ENCODE measurements at places on chromosomes 7 and 10. TPM values are rescaled to one million over a fixed set of nuclear protein-coding genes. Genes with fewer than 3 reads are reported as not detected.

GRCh38 chr7:129434675-129435318, 565 bp downstream of the STRIP2 start:
- DNase-seq: no peak

DNA sequence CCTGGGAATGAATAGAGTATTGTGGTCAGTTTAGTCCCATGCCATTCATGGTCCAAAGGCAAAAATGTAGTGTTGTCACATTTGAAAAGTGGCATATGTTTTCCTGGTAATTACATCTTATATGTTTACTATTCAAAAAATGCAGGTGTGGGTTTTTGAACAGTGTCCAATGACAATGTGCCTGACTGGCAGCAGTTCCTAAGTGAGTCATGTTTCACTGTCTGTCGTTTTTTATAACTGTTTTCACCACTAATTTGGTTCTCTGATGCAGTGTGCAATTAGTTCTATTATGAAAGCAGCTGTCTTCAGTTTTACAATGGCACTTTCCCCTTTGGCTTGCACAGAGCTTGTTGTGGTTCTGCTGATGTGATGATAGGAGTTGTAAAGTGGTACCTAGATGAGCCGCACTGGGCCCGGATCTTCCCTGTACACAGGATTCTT, 162.3 kb downstream of the SEM1 start:
- DNase-seq: no peak

DNA sequence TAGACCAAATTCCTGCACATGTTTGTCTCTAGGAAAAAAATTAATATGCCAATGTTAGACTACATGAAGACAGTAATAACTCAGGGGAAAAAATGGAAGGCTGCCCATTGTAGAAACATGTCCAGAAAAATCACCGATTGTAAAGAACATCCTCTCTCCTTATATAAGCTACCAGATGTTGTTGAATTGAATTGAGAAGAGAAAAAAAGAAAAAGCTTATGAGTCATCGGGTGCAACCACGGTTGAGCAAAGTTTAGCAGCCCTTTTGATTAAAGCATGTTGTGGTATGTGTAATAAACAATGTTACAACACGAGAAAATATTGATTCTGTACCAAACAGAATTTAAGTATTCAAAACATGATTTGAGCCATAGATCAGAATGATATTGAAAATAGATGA, 102.3 kb upstream of the ARHGAP21 start:
- DNase-seq: no peak

DNA sequence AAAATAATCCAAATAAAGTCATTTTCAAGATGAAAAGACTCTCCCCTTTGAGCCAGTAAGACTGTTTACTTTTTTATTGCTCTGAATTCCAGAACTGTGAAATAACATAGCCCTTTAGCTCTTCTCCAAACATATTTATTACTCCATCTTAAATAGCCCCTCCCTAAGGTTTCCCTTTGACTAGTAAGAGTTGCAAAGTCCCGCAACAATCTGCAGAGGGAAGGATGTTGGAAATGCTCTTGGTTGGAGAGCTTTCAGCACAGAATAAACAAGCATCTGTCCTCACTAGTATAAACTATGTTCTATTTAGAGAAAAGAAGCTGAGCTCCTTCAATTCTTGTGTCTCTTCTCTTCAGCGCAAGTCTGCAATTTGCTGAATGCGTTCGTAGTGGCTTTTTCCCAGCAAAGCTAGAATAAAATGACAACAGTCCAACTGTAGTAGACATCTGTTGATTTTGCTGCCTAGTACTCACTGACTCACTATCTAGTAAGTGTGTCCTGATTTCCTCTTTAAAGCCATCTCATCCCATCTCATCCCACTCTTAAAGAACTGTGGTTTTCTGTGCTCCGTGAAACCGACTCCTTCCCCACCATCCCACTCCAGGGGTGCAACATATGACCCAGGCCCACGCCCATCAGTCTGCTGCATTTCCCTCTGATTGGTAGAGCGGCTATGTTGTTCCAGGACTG, 104.0 kb downstream of the FAM107B start:
- DNase-seq: no peak

GRCh38 chr10:70600512-70601395, 1.8 kb downstream of the PRF1 start:
- DNase-seq: no peak

DNA sequence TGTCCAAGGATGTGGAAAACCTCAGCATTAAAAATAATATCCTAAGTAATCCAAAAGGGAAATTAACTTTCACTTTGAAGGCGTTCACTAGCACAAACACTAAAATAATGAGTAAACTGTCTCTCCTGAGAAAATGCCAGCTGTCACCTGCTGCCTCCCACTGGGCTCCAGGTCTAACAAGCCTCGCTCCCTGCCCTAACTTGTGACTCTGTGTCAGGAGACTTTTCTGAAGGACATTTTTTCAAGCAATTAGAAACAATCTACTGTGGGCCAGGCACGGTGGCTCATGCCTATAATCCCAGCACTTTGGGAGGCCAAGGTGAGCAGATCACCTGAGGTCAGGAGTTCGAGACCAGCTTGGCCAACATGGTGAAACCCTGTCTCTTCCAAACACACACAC, 72.8 kb upstream of the GLCCI1 start:
- no peak for DNase-seq

GRCh38 chr7:29976266-29976665, 13.3 kb downstream of the SCRN1 start:
- DNase-seq: no peak

GRCh38 chr10:2978111-2978510, 89.2 kb upstream of the PFKP start:
- DNase-seq: no peak

DNA sequence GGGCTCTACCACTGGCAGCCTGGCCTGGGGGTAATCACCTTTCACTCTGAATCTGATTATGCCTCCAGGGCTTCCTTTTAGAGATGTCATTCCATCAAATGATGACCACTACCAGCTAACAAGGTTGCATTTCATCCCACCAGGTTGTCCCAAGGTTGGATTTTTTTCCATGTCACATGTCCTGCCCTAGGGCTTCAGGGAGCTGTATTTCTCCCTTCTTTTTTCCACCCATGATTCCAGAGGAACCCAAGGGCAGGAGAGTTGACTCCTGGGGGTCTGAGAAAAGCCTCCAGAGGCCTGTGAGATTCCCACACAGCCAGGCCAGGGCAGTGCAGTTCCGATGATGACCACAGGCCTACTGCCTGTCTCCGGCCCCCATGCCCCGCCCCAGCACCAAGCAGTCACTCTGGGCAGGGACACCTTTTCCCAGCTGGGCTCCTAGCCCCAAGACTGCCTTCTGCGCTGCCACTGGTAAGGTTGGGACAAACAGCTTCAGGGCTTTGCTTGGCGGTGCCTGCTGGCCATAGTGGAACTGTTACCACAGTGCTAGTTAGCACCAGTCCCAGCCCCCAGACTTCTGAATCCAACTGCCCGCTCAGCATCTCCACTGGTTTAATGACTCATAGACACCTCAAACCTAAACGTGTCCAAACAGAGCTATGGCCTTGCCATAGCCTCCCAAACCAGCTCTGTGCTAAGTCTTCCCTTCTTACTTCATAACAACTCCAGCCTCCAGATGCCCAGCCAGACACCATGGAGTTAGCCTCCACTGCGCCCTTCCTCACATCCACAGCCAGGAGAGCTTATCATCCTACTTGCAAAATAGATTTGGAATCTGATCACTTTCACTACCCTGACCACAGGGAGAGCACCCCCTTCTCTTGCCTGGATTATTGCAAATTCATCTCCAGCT, 133.7 kb downstream of the ARHGAP22 start:
- peak; percentile 10 for DNase-seq

DNA sequence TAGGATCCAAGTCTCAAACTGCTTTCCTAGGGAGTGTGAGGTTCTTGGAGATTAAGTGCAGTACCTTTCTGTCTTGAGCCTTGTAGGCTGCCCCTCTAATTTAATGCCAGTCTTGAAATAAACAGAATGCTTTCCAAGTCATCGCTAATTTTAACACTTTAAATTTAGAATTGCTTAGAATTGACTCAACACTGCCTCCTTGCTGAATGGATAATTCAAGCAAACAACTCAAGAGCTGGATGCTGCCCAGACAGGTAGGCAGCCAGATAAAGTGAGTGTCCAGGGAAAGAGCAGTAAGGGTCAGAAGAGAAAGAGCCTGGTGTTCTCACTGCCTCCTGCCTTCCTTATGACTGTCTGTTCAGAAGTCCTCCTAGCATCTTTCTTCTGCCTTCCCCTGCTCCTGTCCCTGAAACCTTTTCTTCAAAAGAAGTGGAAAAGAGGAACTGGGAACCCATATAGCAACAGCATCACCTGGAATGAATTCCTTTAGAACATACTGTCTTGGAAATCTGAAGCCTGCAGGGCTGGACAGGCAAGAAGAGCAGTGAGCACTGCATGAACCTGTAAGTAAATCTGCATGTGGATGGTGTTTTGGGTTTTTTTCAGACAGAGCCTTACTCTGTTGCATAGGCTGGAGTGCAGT, 3.1 kb upstream of the GOT1 start:
- no peak for DNase-seq

GRCh38 chr7:116232350-116232749, 22.0 kb downstream of the TES start:
- no peak for DNase-seq

DNA sequence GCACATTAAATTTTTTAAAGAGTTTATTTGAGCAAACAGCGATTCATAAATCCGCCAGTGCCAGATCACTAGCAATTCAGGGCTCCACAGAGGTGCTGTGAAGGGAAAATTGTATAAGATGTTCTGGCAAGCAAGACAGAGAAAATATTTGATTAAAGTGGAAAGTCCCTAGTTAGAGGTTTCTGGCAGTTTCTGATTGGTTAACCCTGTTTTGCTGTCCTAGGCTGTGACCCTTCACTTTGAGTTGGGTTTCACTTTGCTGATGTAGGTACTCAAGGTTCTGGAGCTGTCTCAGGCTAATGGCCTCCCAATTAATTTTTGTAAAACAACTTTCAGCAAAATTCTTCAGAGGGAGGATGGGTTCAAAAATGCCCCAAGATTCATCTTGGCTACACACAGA, 79.4 kb upstream of the NXPH1 start:
- no peak for DNase-seq

FAM131B gene
- 0.97 TPM for total RNA-seq

GPR146 gene
- total RNA-seq: 17.7 TPM

OR2A42 gene
- 0.10 TPM for total RNA-seq

- DNase-seq: no peak
These were observed 50.5 kb upstream of the BMPER start for GRCh38 chr7:33854801-33855350.

DNA sequence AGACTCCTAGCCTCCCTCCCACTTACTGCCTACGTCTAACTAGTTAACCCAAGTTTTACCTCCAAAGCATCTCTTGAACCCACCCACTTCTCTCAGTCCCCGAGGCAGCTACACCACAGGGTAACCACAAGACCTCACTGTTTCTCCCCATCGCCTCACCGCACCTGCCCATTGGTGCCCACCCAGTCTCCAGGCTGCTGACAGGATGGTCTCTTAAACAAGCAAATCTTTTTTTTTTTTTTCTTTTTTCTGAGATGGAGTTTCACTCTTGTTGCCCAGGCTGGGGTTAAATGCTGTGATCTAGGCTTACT, 47.0 kb downstream of the DENND2A start:
- DNase-seq: no peak

VPS37D gene
- total RNA-seq: 2.5 TPM

GRCh38 chr7:144516729-144517525, 113.4 kb upstream of the NOBOX start:
- no peak for DNase-seq

DNA sequence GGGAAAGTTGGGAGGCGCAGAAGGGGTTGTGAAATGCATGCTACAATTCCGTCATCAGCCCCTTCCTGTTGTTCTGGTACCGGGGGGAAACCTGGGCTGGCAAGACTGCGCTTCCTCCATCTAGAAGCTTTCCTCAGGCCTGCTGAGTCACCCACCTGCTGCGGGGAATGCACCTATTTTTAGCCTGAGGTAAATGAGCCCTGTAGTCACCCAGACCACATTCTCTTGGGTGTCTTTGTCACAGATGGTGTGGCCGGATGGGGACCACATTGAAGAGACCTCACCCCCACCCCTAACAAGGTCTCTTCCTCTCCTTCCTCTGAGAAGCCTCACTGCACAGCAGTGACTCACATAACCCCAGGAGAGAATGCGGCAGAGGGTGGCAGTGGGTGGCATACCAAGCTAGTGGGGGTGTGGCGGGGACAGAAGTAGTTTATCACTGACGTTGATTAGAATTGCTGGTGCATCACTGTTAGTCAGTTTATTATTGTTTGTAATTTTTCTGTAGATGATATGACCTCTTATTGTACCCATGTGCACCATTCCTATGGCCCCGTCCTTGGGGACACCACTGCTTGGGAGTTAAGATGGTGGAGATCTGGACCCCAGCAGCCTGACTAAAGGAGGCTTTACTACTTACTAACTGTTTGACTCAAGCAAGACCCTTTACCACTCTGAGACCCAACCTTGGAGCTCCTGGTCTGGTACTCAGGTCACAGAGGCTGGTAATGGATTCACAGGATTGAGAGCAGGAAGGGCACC, 83.0 kb upstream of the DUSP5 start:
- no peak for DNase-seq

DNA sequence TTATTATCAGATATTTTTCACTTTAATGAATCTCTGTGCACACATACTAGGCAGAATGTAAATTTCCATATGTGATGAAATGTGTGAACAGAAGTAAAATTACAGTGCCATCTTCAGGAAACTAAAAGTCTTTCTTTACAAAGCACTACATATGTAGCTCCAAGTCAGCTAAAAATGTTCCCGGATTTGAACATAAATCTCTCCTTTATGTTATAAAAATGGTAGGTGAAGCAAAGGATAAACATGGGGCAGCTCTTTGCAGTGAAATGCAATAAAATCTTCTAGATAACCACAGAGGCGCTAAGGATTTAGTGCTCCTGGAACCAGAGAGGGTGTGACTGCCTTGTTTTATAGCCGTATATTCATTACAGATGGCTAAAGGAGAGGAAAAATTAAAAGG, 104.9 kb upstream of the C7orf33 start:
- no peak for DNase-seq

Data from left cardiac atrium (tissue), 4 donors.